Right atrium auricular region (tissue), 2 donors: ENCODE measurements at places on chromosomes 4 and X. TPM values are rescaled to one million over a fixed set of nuclear protein-coding genes. Genes with fewer than 3 reads are reported as not detected.

Gene PGAM4
- not detected for total RNA-seq

Gene EDA
- 13.1 TPM for total RNA-seq

Gene RAB41
- total RNA-seq, result not detected

Gene TKTL2
- total RNA-seq, result not detected

Gene GIMD1
- total RNA-seq, result not detected

Gene MTMR8
- total RNA-seq, result 0.90 TPM

DNA sequence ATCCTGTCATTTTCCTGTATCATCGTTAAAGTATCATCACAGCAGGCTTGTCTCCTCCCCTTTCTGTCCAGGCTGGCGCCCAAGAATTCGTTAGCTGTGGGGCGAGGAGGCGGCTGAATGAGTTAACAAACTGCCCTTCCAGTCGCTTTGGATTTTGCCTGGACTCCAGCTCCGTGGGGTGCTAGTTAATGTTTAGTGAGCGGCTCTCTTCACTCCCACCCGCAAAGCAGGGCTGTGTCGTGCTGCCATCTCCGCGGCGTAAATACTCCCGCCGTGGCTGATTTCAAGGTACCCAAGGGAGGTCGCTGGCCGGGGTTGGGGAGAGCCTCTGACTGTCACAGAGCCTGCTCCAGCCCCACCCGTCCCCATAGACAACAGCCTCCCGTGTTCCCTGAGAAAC lies 44.9 kb upstream of the SPRY1 start:
- peaks cover 18% of the 10 kb centered on the region for H3K4me1 ChIP-seq
- H3K27me3 ChIP-seq, result no peaks in the 10 kb centered on the region
- H3K27ac ChIP-seq, result peak overlapping the region; percentile 52
- H3K36me3 ChIP-seq, result no peaks in the 10 kb centered on the region
- no peak for DNase-seq
- H3K4me3 ChIP-seq, result no peak overlapping the region

DNA sequence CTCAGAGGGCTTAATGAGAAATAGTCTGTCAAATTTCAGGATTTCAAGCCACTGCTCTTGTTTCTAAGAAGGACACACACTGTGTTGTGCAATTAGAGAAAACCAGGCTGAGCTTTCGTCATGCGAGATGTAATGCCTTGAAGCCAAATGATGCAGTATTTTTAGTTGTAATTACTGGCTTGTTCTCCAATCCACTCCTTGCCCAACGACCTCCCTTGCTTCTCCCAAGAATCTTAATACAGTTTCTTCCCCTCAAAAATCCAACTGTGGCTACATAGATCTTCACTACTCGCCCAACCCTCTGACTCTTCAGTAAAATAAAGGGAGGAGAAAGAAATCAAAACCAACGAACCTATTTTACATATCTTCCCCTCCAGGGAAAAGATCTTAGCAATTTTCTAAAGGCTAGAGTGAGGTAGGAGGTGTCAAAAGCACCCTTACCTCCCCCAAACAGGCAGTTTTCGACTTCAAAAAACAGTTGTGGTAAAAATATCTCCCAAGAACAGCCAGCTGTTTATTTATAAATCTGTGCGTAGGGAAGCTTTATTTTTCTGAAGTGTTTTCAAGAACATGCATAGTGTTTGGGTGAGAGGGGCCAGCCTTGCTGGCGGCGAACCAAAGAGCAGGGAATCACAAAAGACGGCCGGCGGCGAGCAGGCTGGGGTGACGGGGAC lies 68.7 kb downstream of the MGST2 start:
- peak; percentile 76 for DNase-seq
- peak overlapping the region; percentile 82 for H3K27ac ChIP-seq
- no peaks in the 10 kb centered on the region for H3K27me3 ChIP-seq
- H3K4me3 ChIP-seq, result peak overlapping the region; percentile 36
- no peaks in the 10 kb centered on the region for H3K4me1 ChIP-seq
- no peaks in the 10 kb centered on the region for H3K36me3 ChIP-seq

DNA sequence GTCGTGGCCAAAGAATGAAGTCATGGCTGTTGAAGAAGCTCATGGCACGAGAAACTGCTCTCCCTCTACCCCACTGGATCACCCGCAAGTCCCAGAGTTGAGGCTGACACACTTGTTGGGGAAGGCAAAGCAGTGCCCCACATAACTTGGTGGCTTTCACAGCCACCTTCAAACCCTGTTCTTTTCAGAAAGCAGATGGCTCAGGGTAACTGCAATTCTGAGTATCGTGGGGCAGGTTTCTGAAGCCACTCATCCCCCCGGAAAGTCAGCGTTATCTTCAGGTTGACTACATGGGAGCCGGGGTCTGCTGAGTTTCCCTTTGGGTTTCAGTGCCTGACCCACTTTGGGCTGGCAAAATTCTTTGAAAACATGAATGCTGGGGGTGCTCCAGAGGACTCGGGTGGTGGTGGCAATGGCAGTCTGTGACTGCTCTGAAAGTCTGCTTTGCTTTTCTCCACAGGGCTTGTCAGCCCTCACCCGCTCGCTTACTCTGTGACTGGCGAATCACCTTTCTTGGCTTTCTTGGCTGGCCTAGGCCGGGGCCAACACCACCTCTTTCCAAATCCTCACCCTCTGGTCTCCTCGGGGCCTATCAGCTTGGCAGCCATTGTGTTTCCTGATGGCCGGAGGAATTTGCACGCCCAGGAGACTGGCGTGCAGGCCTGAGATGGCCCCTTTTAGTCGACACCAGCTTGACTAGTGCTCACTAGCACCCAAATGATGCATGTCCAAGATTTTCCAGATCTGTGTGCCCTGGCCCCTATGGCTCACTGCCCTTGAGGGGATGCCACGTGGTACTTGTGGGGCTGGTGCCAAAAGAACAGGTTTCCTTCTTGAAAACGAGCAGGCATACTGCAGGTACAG lies 7.3 kb downstream of the PPP1R3F start:
- H3K4me1 ChIP-seq, result peaks cover 14% of the 10 kb centered on the region
- H3K27ac ChIP-seq, result peak overlapping the region; percentile 36
- H3K4me3 ChIP-seq, result no peak overlapping the region
- no peak for DNase-seq
- no peaks in the 10 kb centered on the region for H3K36me3 ChIP-seq
- no peaks in the 10 kb centered on the region for H3K27me3 ChIP-seq

DNA sequence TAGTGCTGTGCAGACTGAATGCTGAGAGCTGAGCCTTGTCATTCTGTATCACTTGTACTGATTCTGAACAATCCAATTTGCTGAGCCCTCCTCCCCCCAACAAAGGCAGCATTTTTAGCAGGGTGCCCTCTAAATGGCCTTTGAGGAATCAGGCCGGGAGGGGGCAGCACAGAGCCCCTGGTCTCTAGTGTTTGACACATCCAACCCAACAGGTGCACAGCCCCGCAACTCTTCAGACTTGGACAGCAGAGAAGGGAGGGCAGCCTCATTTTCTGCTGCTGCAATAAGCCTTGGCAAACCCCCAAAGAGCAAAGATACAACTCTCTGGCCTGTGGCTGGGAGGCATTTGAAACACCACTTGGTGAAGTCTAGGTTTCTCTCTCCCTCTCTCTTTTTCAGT lies 3.4 kb downstream of the ATP1B4 start:
- no peaks in the 10 kb centered on the region for H3K36me3 ChIP-seq
- H3K27ac ChIP-seq, result peak overlapping the region; percentile 61
- H3K27me3 ChIP-seq, result no peaks in the 10 kb centered on the region
- no peak for DNase-seq

DNA sequence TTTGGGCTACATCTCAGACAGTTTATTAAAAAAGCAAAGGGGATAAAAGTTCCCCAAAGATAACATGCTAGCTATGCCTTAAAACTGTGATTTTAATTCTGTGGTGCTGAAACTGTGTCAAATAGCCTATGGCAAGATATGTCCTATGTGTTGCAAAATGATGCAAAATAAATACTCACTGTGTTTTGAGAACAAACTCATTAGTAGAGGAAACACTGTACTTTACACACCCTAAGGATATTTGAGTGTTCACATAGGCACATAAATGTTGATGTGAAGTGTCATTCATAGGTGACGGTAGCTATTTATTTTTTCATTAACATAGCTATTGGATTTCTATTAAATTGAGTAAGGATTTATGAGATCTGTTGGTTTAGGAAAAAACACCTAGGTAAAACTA lies 351.9 kb downstream of the FAT4 start:
- no peaks in the 10 kb centered on the region for H3K36me3 ChIP-seq
- no peaks in the 10 kb centered on the region for H3K27me3 ChIP-seq
- no peak overlapping the region for H3K27ac ChIP-seq
- DNase-seq, result no peak

DNA sequence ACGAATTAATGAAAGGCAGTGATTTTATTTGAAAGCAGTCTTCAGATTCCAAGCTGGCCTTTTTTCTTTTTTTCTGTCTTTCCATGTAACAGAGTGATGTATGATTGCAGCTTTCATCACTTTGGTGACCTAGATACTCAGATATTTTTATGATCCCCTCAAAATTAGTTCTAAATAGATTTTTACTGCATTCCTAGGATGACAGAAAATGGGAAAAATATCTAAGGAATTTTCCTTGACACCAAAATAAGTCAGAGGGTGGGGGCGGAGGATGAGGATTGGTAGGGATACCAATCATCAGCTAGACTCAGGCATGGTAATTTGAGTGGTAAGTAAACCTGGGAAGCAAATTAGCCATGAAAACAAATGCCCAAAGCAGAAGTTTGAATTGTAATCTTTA lies 11.9 kb upstream of the HMGB2 start:
- DNase-seq, result no peak

DNA sequence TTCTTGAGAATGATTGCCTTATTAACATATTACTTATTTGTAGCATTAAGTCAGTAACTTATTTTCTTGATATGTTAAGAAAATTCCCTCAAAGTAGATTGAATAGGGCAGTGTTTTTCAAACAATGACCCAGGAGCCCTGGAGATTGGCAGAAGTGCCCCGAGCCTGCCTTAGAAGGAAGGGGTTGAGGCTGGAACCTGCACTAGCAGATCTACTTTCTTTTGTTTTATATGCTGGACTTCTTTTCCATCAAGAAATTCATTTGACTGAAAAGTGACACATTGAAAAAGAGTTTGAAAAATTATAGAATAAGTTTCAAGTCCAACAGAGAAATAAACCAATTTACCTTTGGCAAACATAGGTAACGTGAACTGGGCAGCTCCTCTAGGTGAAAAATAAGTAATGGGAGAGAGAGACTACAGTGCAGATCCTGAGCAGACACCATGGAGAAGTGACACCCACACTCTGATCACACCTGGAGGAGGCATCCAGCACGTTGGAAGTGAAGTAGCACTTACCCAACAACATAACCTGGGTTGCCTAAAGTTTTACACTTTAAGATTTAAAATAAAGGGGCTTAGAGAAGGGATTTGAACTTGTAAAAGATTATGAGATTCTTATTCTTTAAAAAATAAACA lies 18.6 kb downstream of the ARSJ start:
- H3K27me3 ChIP-seq, result no peaks in the 10 kb centered on the region
- H3K27ac ChIP-seq, result no peak overlapping the region
- H3K4me1 ChIP-seq, result no peaks in the 10 kb centered on the region

- H3K36me3 ChIP-seq, result no peaks in the 10 kb centered on the region
- no peaks in the 10 kb centered on the region for H3K4me1 ChIP-seq
- no peak overlapping the region for H3K4me3 ChIP-seq
- H3K27me3 ChIP-seq, result no peaks in the 10 kb centered on the region
- DNase-seq, result no peak
Measured at GRCh38 chrX:80423744-80424143, 3.5 kb downstream of the TENT5D start.

- no peaks in the 10 kb centered on the region for H3K4me1 ChIP-seq
- no peaks in the 10 kb centered on the region for H3K27me3 ChIP-seq
- no peaks in the 10 kb centered on the region for H3K36me3 ChIP-seq
- DNase-seq, result no peak
Measured at GRCh38 chr4:73499996-73500765, 18.6 kb downstream of the AFM start.

DNA sequence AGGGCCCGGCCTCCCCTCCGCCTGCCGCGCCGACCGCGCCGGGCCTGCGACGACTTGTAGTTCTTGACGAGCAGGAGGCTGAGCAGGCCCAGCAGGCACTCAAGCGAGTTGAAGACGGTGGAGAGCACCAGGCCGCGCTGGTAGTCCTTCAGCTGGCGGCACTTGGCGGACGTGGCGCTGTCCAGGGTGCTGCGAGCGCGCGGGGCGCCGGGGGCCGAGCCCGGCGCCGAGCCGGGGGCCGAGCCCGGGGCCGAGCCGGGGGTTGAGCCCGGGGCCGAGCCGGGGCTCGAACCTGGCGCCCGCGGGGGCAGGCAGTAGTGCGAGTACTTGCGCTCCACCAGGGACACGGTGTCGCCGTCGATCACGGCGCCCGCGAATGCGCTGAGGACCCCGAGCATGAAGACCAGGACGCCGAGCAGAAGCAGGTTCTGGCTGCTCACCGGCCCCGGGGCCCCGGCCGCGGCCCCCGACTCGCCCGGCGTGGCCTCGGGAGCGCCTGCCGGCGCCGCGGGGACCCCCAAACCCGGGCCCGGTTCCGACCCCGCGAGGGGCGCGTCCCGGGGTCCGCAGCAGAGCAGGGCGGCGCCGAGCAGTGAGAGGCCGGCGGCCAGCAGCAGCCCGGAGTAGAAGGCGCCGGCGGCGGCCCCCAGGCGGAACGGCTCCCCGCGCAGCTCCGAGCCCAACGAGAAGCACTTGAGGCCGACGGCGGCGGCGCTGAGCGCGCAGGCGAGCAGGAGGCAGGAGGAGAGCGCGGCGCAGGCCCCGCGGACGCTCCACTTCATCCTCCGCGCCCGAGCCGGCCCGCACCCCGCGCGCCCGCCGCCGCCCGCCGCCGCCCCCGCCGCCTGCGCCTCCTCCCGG lies 584 bp downstream of the TMEM271 start:
- peaks cover 18% of the 10 kb centered on the region for H3K4me1 ChIP-seq
- no peaks in the 10 kb centered on the region for H3K36me3 ChIP-seq
- no peak for DNase-seq

GRCh38 chr4:123893011-123893981 lies 496.7 kb downstream of the SPRY1 start:
- DNase-seq, result no peak
- no peaks in the 10 kb centered on the region for H3K36me3 ChIP-seq
- peak overlapping the region; percentile 53 for H3K27ac ChIP-seq
- no peak overlapping the region for H3K4me3 ChIP-seq

- H3K27me3 ChIP-seq, result no peaks in the 10 kb centered on the region
- no peak for DNase-seq
- H3K36me3 ChIP-seq, result no peaks in the 10 kb centered on the region
- H3K27ac ChIP-seq, result peak overlapping the region; percentile 100
- H3K4me1 ChIP-seq, result peaks cover 59% of the 10 kb centered on the region
Measured at GRCh38 chr4:15651676-15652075, 3.5 kb downstream of the FBXL5 start.

DNA sequence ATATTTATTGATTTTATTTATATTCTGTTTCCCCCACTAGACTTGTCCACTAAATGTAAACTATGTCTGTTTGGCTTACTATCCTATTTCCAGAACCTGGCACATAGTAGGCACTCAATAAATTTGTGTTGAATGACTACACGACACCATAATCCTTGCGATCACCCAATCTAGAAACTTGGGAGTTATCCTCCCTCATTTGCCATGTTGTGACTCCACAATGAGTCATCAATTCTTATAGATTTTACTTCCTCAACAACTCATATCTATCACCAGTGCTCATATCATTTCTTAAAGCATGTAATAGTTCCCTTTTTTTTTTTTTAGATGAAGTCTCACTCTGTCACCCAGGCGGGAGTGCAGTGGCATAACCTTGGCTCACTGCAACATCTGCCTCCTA lies 39.9 kb upstream of the VAMP7 start:
- no peaks in the 10 kb centered on the region for H3K36me3 ChIP-seq
- DNase-seq, result no peak
- no peak overlapping the region for H3K27ac ChIP-seq
- H3K4me3 ChIP-seq, result no peak overlapping the region
- H3K4me1 ChIP-seq, result no peaks in the 10 kb centered on the region

GRCh38 chr4:184189966-184190365 lies 27.7 kb downstream of the ENPP6 start:
- no peaks in the 10 kb centered on the region for H3K27me3 ChIP-seq
- no peak for DNase-seq
- H3K27ac ChIP-seq, result no peak overlapping the region
- no peak overlapping the region for H3K4me3 ChIP-seq
- H3K4me1 ChIP-seq, result no peaks in the 10 kb centered on the region
- no peaks in the 10 kb centered on the region for H3K36me3 ChIP-seq
